A549 treated with Hydrocortisone at 1 μM for 4 hours (cell line): ENCODE measurements at places on chromosomes 4 and X. TPM values are rescaled to one million over a fixed set of nuclear protein-coding genes. Genes with fewer than 3 reads are reported as not detected.

The AFAP1 gene
- total RNA-seq, result 14.9 to 23.2 TPM (median 19.0 TPM) in 5 replicates

The DIPK2B gene
- not detected in 5 replicates for total RNA-seq

The WDR19 gene
- total RNA-seq, result 7.4 to 8.3 TPM (median 7.8 TPM) in 5 replicates

The RASL11B gene
- total RNA-seq, result 0.07 to 0.10 TPM (median 0.09 TPM) in 4 of 5 replicates, not detected in the other

The AMBN gene
- total RNA-seq, result not detected in 5 replicates

The ATP8A1 gene
- total RNA-seq, result 0.02 to 0.10 TPM (median 0.08 TPM) in 5 replicates

The LANCL3 gene
- total RNA-seq, result not detected in 5 replicates

The TMPRSS11F gene
- total RNA-seq, result not detected in 5 replicates

The GAGE13 gene
- total RNA-seq, result not detected in 5 replicates

The NALF2 gene
- 4.9 to 6.1 TPM (median 5.2 TPM) in 5 replicates for total RNA-seq
